CD8-positive, alpha-beta T cell (primary cell): ENCODE measurements at places on chromosomes 6 and 20.

- DNase-seq = no peak
These were observed 25.2 kb downstream of the TRIM38 start for GRCh38 chr6:25987845-25988244.

DNA sequence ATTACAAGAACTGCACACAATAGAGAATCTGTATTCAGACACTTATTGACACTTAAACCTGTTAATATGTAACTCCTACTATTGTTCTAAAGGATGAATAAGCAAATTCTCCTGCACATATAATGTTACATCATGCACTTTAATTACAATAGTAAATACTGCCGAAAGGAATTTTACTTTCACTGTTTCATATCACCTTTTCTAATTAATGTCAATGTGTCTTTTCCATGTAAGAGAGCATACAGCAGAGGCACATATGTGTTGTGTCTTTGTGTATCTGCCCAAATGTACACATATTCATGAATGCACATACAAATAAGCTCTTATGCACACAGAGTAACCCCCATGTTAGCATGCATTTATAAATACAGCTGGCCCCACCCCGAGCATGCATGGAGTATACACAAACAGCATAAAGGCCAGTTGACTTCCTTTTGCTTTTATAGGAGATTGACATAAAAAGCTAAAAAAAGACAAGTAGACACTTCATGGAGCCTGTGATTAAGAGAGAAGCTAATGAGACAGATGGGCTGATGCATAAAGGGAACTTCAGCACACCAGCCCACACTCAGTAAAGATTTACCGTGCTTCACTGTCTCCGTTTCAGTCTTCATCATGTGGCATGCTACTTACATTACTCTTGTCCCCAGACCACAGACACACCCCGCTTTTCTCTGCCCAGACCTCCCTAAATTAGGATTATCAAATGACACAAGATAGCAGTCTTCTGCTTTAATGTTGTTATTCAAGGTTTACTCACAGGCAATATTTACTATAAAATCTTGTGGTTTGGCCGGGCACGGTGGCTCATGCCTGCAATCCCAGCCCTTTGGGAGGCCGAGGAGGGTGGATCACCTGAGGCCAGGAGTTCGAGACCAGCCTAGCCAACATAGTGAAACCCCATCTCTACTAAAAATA lies 184.6 kb downstream of the ATXN1 start:
- DNase-seq = no peak

GRCh38 chr6:168667428-168667805 lies 226.4 kb downstream of the SMOC2 start:
- no peak for DNase-seq

- no peak for DNase-seq
These were observed 100.5 kb upstream of the SUPT3H start for GRCh38 chr6:45478240-45478639.

GRCh38 chr6:56944661-56945060 lies 10.2 kb upstream of the BEND6 start:
- no peak for DNase-seq

GRCh38 chr20:23492292-23492691 lies 1.4 kb downstream of the CST8 start:
- no peak for DNase-seq

GRCh38 chr6:161162722-161163121 lies 111.1 kb downstream of the AGPAT4 start:
- no peak for DNase-seq

- DNase-seq = no peak
These were observed 276.7 kb downstream of the SOX4 start for GRCh38 chr6:21870076-21870730.
